ENCODE measurements at places on chromosomes 1 and 21.

DNA sequence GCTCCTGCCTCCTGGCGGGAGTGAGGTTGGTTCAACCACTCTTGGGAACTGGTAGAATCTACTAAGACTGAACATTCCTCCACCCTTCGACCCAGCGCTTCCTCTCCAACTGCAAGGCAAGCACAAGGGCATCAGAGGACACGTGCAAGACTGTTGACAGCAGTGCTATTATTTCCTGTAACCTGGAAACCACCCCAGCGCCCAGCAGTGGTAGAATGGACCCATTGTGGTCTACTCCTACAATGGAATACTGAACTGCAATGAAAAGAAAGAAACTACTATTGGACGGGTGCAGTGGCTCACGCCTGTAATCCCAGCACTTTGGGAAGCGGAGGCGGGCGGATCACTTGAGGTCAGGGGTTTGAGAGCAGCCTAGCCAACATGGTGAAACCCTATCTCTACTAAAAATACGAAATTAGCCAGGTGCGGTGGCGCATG lies 33.0 kb upstream of the TARDBP start:
- no peak for DNase-seq

- no peak for DNase-seq
These were observed 32.6 kb downstream of the PIGM start for GRCh38 chr1:159999204-159999603.

- DNase-seq, result peak; percentile 46
These were observed 3.8 kb downstream of the LCA5L start for GRCh38 chr21:39441502-39442475.

GRCh38 chr1:232149287-232150201 lies 480.4 kb downstream of the SIPA1L2 start:
- no peak for DNase-seq

GRCh38 chr1:234843946-234844345 lies 234.0 kb upstream of the IRF2BP2 start:
- no peak for DNase-seq
